NCI-H146 (cell line): ENCODE measurements at places on chromosomes 5 and 9.

DNA sequence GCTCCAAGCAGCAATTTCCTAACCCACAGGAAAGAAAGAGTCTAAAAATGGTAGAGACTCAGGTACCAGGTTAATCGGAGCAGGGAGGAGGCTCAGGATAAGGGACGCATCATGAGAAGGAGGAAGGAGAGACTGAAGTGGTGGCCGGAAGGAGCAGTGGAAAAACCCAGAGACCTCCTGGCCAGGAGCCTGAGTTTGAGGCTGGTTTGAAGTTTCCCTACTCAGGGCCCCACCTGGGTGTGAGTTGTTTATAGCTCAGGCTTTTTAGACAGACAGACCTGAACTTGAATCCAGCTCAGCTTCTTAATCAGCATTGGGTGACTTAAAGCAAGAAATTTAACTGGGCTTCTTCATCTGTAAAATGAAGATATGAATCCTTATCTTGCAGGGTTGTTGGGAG lies 11.9 kb upstream of the AQP7 start:
- DNase-seq, result no peak

- no peak for DNase-seq
Observed at GRCh38 chr5:136012041-136012804, 16.6 kb upstream of the TGFBI start.

DNA sequence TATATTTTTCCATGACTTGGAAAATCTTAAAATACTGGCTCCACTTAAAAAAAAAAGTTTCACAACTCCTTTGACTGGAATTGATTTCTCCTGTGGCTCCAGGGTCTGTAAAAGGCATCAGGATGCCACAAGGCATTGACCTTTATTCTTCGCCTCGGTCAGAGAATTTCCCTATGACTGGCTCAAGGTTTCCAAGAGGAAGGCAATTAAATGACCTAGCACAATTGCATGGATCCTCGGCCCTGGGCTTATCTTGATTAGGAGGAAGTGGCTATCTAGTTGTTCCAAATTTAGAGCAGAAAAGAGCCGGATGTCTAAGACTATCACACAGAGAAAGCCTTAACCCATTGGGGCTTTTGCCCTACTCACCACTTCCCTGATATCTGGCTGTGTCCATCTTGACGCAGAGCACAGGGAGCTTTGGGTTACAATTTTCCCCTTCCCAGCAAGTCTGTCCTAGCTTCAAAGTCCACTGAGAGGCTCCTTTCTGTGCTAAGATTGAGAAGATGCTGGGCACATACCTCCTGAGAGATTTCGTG lies 56.9 kb upstream of the COL15A1 start:
- no peak for DNase-seq

DNA sequence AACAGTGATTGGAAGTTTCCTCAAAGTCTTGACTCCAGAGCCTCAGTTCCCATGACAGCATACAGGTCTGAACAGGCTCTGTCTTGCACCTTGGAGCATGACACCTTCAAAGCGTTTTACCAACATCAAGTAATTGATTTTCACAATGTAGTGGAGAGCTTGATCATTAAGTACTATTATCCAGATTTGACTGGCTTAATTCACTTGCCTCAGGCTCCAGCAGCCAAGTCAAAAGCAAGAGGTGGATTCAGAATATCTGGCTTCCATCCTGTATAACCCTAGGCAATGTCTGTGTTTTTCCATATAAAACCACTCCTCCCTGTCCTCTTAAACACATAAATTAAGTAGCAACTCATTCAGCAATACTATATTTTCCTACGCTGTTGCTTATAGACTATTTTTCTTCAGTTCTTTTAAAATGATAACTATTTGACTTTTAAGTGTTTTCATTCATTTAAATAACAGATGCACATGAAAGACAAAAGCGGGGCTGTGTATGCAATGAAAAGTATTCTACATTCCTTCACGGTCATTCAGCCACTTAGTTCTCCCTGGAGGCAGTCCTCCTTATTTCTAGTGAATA lies 150.8 kb upstream of the RANBP3L start:
- DNase-seq, result no peak

- no peak for DNase-seq
Observed at GRCh38 chr5:83512061-83512745, 40.7 kb downstream of the VCAN start.

DNA sequence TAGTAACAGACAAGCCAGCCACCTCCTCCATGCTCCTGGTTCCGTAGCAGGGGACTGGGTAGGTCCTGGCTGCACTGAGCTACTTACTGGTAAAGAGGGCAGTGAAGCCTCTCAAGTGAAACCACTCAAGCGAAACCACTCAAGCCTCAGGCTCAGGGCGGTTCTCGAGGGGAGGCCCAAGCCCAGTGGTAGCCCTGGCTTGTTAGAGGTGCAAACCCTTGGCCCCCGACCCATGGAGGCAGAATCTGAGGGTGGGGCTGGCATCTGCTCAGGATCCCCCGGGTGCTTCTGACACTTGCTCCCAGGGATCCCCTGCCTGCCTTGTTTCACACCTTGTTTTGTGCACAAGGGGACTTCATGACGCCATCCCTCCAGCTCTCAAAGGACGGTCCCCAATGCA lies 76.5 kb upstream of the OLFM1 start:
- no peak for DNase-seq

- peak; percentile 15 for DNase-seq
Observed at GRCh38 chr5:51347704-51348103, 35.5 kb upstream of the ISL1 start.

DNA sequence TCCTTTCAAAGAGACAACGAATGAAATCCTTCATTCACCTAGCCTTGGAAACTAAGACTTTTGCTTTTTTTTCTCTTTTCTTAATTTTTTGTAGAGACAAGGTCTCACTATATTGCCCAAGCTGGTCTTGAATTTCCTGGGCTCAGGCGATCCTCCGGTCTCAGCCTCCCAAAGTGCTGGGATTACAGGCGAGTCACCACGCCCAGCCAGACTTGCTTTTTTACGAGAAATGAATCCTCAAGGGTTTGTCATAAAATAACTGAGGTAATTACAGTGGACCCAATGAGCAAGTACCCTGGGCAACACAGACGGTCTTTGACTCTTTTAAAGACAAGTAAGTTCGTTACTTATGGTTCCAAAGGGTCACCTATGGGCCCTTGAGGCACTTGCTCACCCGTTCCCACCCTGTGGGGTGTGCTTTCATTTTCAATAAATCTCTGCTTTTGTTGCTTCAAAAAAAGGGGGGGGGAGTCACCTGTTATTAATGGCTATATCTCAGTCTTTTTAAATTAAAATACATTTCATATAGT lies 70.4 kb downstream of the TRPM6 start:
- DNase-seq, result no peak

GRCh38 chr9:81312346-81312745 lies 377.0 kb downstream of the TLE1 start:
- DNase-seq, result no peak

GRCh38 chr5:69372394-69372793 lies 2.8 kb downstream of the RAD17 start:
- DNase-seq, result no peak

DNA sequence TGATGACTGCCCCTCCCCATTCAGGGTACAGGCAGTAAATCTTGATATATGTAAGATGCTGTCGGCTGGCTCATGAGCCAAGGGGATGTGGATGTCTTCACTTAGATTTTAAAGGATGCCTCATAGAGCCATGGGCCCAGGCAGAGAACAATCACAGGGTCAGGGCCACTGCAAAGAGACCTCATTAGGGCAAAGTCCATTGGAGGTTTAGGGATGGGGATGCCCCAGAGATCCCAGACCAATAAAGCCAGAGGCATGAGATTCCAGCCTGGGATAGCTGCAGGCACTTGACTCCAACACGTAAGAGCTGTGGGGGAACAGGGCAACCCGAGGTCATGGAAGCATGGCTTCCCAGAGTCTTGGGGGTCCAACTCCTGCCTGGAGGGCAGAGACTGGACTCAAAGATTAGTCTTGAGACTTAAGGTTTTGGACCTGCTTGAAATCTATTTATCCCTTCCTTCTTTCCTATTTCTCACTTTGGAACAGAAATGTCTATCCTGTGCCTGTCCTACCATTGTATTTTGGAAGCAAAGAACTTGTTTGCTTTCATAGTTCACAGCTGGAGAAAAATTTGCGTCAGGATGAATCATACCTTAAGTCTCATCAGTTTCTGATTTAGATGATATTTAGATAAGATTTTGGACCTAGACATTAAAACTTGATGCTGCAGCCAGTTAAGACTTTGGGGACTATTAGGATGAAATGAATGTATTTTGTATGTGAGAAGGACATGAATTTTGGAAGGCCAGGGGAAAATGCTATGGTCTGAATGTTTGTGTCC lies 101.3 kb upstream of the ADRA1B start:
- no peak for DNase-seq

DNA sequence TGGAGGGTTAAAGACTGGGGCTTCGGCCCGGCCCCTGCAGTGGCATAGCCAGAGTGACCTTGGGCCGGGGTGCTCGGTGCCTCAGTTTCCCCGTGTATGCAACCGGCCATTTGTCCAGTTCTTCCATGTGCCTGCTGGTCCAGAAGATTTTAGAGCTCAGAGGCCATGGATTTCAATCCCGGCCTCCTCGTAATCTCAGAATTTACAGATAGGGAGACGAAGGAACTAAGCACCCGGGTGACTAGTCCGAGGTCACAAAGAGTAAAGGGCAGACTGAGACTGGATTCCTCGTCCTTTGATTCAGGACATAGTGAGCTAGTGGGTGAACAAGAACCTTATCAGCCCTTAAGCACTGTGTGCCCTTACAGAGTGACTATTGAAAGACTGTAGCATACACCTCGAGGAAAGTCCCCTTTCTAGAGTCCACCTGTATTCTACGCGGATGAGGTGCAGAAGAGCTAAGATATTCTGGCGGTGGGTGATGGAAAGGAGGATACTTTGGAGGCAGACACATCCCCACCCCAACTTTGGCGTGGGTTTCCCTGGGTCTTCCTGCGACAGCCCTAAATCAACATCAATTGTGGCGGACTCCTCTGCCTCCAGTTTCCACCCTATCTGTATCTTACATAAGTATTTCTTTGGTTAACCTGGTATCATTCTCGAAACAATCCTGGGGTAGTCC lies 597 bp downstream of the SLC31A1 start:
- DNase-seq, result peak; percentile 14

GRCh38 chr5:10479154-10479721 lies 37.6 kb downstream of the ROPN1L start:
- DNase-seq, result no peak

DNA sequence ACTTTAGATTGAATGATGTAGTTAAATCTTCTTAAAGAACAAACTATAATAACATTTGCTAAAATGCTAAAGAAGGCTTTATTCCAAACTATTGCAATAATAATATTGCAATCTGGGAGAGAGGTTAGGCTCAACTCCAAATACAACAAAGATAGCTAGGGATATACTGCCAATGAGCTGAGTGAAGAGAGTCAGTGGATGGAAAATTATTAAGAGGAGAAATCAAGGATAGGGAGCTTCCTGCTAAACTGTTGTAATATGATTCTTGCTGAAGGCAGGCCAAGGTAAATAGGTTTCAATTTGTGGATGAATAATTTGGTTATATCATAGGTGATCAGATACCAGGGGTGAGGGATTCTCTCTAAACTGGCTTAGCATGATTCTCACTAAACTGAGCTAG lies 1651.5 kb downstream of the EFNA5 start:
- no peak for DNase-seq

GRCh38 chr5:102218159-102218558 lies 77.9 kb downstream of the SLCO4C1 start:
- DNase-seq, result no peak

GRCh38 chr9:28999806-29000205 lies 1426.5 kb upstream of the C9orf72 start:
- DNase-seq, result no peak

GRCh38 chr9:100700689-100701318 lies 122.9 kb downstream of the CAVIN4 start:
- peak; percentile 52 for DNase-seq

- no peak for DNase-seq
Observed at GRCh38 chr5:57210633-57211032, 36.8 kb downstream of the GPBP1 start.

- no peak for DNase-seq
Observed at GRCh38 chr9:70043689-70044489, at the start of gene MAMDC2. TSS of gene MAMDC2 (plus strand) at chr9:70043848. CDS start at chr9:70044198, 350 bp downstream.

DNA sequence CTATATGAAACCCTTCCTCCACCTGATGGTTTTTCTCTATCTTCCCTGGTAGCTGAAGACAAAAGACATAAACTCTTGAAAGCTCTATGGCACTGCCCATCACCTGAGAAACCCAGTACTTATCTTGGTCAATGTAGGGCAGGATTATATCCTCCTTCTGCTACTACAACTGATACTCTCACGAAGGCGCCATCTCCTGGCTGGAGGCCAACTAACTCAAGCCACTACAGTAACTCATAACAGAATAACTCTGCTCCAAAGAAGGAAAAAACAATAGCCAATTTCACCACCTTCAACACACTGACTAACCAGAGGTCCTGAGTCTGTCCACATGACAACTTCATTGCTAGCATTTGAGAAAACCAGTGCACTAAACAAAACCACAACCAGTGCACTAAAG lies 409.2 kb downstream of the CETN3 start:
- no peak for DNase-seq

- DNase-seq, result peak; percentile 85
Observed at GRCh38 chr9:111525056-111525977, at the start of gene ZNF483. TSS of gene ZNF483 (plus strand) at chr9:111525179. CDS start at chr9:111527396, 2,217 bp downstream.

DNA sequence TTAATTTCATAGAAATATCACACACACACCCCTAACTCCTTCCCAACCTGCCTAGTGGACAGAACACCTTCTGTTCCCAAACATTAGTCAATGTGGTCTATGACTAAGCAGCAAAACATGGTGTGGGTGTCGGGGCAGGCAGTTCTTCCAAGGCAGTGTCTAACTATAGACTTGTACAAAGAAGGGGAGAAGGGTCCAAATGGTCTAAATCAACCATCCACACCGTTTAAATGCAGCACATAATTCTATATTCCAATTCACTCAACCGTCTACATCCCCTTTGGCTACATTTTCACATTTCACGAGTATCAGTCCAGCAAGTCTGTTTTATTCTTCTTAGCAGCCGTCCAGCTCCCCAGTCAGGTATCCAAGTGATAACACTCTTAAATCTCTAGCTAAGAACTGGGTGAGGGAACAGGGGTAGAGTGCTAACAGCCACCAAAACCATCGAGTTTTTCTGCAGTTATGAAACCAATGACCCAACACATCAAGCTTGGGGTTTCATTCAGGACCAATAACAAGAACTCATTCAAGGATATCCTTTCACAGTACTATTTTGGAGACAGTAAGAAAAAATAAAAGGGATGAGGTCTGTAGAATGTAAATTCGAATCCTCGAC lies 3.3 kb downstream of the ZNF608 start:
- DNase-seq, result no peak

- no peak for DNase-seq
Observed at GRCh38 chr9:79583952-79584654, 12.3 kb downstream of the TLE4 start.

DNA sequence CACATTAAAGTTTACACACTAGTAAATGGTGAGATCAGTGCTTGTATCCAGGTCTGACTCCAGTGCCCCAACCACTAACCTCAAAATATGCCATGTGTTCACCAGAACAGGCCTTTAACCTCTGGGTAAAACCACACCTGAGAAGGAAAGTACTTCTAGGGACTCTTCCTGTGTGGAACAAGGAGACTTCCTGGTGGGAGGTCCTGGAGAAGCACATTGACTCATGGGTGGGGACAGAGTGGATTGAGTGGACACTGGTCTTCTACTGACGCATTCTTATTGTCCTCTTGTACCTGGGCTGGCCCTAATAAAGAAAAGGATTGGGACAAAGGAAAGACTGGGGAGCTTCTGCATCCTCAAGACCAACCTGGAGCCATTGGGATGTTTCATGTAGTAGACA lies 43.4 kb downstream of the ANGPTL2 start:
- no peak for DNase-seq

GRCh38 chr5:154146409-154146808 lies 44.1 kb upstream of the GALNT10 start:
- DNase-seq, result peak; percentile 54
